Ecto neural progenitor cell (in vitro differentiated cells): ENCODE measurements at places on chromosomes 13 and 19.

DNA sequence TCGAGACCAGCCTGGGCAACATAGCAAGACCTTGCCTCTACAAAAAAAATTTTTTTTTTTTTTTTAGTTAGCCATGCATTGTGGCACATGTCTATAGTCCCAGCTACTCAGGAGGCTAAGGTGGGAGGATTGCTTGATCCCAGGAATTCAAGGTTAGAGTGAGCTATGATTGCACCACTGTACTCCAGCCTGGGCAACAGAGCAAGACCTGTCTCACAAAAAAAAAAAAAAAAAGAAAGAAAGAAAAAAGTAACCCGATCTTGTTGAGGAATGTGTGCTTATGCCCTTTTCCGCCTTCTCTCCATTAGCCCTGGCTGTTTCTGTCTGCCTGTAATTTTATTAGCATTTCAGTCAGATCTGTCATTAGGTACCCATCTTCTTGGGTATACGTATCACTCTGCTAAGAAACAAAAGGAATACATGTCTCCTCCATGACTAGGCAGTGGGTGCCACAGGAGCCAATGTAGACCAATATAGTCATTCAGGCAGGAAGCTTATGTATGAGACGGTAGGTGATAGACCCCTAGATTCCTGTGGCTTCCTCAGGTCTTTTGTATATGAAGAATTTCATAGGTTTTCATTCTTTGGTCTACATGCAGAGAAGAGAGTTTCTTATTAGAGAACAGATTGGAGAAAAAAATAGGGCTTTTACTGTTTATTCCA lies 59.6 kb upstream of the NPAS1 start:
- no peak for DNase-seq

GRCh38 chr13:21395953-21396352 lies 63.1 kb downstream of the ZDHHC20 start:
- no peak for DNase-seq

DNA sequence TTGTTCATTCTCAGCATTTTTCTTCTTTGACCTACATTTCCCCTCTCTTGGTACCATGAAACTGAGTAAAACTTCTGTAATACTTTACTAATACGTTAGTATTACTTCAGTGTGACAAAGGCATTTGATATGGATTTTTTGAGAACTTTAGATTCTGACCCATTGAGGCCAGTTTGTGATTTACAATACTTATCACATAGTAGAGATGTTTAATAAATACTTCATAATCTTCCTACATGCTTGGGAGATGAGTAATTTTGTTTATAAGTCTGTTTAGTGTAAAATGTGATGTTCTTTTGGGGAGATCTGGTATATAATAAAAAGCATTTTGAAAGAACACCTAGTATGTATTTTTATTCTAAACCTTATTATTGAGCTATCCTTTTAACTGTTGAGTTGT lies 29.7 kb downstream of the GTF2F2 start:
- DNase-seq: no peak

DNA sequence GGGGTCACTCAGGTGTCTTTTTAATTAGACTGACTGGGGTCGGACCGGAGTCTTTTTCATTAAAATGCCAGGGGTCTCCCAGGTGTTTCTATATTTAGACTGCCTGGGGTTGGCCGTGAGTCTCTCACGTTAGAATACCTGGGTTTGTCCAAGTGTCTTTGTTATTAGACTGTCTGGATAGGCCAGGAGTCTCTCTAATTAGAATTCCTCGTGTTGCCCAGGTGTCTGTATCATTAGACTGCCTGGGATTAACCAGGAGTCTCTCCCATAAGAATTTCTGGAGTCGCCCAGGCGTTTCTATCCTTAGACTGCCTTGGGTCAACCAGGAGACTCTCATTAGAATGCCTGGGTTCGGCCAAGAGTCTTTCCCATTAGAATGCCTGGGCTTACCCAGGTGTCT lies 1445.7 kb downstream of the UQCRFS1 start:
- peak; percentile 7 for DNase-seq

DNA sequence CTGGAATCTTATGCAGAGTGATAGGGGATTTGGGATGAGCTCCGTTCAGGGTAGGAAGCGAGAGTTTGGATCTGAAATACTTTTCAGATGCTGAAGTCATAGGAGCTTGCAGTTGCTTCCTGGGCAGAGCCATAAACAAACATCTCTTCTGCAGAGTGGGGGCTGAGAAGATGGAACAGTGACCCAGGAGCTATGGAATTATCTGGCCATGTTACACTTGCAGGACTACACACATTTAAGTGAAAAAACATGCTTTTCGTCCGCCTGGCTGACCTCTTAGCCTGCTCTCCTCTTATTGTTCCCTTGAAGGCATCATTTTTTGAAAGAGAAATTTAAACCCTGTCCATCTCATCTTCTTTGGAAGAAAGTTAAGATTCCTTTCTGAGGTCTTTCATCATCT lies 40.7 kb downstream of the PSG11 start:
- DNase-seq: no peak
